ENCODE measurements at places on chromosomes 4 and X.

GRCh38 chr4:177008071-177008835 is 215.5 kb upstream of the VEGFC start:
- DNase-seq: no peak

DNA sequence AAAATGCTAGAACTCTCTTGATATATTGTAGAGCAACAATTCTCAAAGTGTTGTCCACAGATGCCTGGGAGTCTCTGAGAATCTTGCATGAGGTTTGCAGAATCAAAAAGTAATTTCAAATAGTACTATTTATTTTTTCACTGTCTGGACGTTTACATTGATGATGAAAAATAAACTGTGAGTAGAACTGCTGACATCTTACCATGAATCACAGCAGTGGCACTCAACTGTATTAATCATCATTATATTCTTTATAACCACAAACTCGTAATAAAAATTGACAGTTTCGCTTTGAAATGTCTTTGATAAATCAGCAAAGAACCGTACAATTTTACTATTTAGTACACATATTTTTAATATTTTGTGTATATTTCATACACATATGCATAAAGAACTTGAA is 94.5 kb downstream of the NAF1 start:
- DNase-seq: no peak

- no peak for DNase-seq
Measured at GRCh38 chr4:72779241-72779640, 210.2 kb upstream of the ADAMTS3 start.

DNA sequence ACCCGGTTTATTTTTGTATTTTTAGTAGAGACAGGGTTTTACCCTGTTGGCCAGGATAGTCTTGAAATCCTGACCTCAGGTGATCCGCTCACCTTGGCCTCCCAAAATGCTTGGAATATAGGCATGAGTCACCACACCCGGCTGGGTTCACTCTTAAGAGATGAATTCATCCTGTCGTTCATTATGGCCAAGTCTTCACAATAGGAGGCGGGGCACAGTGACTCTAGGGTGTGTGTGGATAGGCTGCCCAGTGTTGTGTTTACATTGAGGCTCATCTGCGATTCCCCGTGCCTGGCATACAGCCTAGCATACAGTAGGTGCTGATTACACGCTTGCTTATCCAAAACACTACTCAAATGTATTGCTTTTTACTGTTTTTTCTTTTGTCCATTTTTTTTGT is 41.3 kb upstream of the IGFBP7 start:
- DNase-seq: no peak

- DNase-seq: no peak
Measured at GRCh38 chr4:7752649-7753048, 187.0 kb downstream of the AFAP1 start.

DNA sequence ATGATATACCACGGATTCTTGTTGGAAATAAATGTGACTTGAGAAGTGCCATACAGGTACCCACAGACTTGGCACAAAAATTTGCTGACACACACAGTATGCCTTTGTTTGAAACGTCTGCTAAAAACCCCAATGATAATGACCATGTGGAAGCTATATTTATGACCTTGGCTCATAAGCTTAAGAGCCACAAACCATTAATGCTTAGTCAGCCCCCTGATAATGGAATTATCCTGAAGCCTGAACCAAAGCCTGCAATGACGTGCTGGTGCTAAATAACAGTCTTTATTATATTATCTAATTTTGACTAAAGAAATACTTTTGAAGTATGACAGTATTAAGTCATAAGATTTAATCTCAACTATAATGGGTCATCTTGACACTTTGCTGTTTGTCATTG is 18.9 kb downstream of the RAB33B start:
- no peak for DNase-seq

- no peak for DNase-seq
Measured at GRCh38 chrX:42823443-42823842, 45.5 kb upstream of the PPP1R2C start.
